ENCODE measurements at places on chromosomes 6 and 20.

DNA sequence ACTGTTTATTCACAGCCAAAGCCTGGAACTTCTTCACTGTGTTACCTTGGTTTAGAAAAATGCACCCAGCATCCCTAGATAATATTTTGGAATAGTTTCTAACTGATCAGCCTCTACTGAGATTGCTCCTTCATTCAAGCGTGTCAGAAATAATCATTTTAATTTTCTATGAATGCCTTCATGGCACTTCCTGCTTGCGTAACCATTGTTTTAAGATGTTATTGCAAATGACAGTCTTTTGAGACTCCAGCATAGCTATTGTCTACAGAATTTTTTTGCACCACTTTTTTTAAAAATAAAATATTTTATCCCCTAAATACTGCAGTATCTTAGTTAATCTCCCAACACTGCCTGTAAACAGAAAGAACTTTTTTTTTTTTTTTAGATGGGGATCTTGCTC lies 213.1 kb downstream of the PHACTR1 start:
- DNase-seq = no peak

DNA sequence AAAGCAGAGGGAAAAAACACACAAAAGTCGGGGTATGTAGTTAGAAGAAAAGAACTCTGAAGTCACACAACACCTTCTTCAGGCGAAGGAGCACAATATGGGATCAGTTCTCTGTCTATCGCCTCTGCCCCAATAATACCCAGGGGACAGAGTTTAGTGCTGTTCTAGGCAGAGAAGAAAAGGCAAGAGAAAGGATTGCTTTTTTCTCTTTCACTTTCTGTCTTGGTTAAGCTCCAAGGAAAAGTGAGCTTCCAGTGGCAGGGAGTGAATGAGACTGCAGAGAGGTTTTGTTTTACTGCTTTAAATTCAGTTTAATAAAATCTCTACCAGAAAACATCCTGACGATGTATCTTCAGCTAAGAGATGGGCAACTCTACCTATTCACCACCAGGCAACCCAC lies 86.6 kb upstream of the STXBP5 start:
- DNase-seq = no peak

- no peak for DNase-seq
Observed at GRCh38 chr6:38644951-38645350, 5.2 kb upstream of the BTBD9 start.

DNA sequence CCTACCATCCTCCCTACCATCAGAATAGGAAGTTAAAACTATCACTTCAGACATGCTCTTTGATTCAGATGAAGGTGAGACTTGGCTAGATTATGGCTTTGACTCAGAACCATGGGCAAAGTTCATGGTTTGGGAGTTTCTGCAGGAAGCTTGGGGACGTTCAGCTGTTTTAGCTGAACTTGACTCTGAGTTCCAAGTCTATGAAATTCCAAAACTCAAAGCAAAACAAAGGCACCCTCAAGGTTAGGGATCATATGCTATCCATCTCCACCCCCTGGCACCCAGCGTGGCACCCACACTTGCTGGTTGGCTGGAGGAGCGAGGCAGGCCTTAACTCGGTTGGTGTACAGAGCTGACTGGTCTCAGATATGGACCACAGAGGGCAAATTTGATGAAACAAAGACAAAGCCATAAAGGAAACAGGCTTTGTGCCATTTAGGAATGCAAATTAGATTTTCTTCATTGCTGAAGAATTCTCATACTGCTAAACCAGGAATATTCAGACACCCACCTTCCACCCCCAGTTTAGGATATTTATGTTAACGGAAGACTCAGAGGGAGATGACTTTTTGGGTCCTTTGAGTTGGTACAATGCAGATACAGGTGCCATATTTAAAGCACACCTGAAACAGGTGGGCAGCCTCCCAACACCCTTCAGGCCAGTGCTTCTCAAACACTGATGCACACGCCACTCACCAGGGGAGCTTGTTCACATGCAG lies 88.4 kb upstream of the SLC22A16 start:
- no peak for DNase-seq

DNA sequence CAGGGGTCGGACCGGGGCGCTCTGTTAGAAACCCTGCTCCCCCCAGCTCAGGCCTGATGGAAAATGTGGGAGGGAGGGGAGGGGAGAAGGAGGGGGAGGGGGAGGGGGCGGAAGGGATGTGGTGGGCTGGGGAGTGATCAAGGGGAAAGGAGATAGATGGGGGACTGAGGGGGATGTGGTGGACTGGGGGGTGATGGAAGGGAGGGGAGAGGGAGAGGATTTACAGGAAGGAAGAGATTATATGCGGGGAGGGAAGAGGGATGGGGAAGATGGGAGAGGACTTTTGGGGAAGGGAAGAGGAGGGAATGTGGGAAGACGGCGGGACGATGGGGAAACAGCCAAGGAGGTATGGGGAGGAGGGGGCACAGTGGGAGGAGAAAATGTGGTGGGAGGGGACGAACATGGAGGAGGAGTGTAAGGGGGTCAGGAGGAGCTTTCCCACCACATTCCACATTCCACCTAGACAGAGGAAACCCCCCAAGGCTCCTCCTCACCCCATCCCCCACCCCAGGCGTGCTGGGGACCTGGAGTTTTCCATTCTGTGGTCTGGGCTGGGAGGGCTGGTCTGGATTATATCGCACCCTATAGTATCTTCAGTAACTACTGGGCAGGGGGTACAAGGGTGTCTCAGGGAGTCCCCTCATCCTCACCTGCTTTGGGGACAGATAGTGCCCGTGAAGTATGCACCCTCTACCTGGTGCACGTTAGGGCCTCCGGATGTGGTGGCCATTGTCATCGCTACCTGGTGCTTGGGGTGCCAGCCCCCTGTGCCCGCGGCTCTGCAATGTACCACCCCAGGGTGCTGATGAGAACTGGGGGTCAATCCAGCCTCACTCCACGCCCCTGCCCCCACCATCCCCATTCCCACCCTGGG lies 578 bp upstream of the PTGIS start:
- DNase-seq = peak; percentile 16

- no peak for DNase-seq
Observed at GRCh38 chr20:50270034-50270395, 79.4 kb downstream of the CEBPB start.

- no peak for DNase-seq
Observed at GRCh38 chr20:1414982-1415381, 22.1 kb upstream of the FKBP1A start.

- no peak for DNase-seq
Observed at GRCh38 chr6:132348231-132348630, 53.0 kb downstream of the MOXD1 start.

DNA sequence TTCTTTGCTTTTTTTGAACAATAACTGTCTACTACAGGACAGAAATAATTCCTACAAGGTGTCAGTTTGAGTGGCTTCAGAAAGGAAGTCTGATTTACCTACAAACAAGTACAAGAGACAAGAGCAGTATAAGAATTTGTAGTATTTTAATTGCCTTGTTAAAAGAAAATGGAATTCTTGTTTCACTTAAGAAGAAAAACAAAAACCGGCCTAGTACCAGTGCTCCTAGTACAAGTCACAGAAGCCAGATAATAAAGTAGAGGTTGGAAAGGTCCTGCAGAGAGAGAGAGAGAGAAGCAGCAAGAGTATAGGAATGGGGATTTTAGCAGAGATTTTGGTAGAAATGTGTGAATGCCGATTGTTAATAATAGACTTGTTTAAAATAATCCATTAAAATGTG lies 6.4 kb downstream of the TAB2 start:
- DNase-seq = no peak

DNA sequence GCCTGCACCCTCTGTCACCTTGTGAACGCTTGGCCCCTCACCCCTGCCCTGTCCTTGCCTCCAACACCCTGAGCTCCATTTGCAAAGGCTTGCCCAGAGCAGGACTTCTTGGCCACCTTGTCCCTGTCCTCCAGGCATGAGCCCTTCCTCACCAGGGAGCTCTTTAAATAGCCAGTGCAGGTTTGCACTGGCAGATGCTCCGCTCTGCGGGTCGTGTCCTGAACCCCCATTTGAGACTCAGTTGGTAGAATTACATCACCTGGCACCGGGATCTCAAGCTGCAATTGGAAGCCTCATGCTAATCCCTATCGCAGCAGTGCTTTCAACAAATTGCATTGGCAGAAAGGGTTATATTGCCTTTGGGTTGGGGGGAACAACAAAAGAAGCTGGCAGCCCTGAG lies 85.9 kb downstream of the TRMT6 start:
- no peak for DNase-seq

GRCh38 chr6:52568320-52568719 lies 8.5 kb downstream of the TRAM2 start:
- no peak for DNase-seq

GRCh38 chr6:26003102-26003694 lies 40.6 kb downstream of the TRIM38 start:
- DNase-seq = peak; percentile 62

- no peak for DNase-seq
Observed at GRCh38 chr6:158611039-158611438, 33.5 kb downstream of the DYNLT1 start.

- peak; percentile 54 for DNase-seq
Observed at GRCh38 chr6:129370268-129370916, 339.6 kb downstream of the ARHGAP18 start.

- no peak for DNase-seq
Observed at GRCh38 chr6:121055572-121056163, 278.6 kb downstream of the TBC1D32 start.

DNA sequence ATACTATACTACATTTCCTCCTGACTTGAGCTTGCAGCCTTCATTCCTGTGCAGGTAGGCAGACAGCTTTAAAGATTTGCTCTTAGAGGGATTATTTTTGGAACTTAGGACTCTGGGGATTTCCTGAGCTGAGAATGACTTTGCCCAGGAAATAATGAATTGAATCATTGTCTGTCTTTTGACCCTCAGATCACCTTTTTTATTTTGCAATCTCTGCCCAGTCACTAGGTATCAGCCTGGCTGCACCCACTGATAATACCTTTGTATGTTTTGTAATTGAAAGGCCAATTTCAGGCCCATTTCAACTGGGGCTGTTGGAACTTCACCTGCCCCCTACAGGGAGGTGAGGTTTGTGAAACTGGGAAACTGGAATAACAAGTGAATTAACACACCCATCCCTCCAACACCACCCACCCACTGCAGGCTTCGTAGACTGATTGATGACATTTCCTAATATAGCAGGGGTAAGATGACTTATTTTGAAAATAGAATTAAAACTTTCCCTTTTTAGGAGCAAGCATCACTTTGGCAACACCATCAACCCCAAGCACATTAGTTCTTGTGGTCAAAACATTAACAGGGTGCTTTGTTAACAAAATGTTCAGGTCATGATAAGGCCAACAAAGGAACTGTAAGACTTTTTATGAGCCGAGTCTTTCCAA lies 157.1 kb upstream of the CENPW start:
- peak; percentile 17 for DNase-seq

GRCh38 chr6:155448668-155449449 lies 6.8 kb downstream of the NOX3 start:
- no peak for DNase-seq

DNA sequence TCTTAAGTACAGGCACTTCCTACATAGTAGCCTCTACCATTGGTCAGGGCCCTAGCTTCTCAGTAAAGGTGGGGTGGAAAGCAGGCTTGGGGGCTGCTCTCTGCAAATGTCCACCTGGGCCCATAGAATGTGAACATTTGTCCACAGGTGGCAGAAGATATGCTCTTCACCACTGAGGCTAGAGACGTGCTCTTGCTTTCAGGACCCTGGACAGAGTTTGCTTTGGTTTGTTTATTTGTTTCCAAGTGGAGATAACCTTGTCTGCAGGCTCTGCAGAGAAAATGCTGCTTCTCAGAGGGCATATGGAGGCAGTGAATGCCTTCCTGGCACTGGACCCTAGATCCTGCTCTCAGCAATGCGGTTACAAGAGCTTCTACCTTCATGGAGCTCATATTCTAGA lies 129.0 kb downstream of the F13A1 start:
- no peak for DNase-seq

- DNase-seq = no peak
Observed at GRCh38 chr6:63581355-63582013, 9.2 kb downstream of the LOC128125822 start.

DNA sequence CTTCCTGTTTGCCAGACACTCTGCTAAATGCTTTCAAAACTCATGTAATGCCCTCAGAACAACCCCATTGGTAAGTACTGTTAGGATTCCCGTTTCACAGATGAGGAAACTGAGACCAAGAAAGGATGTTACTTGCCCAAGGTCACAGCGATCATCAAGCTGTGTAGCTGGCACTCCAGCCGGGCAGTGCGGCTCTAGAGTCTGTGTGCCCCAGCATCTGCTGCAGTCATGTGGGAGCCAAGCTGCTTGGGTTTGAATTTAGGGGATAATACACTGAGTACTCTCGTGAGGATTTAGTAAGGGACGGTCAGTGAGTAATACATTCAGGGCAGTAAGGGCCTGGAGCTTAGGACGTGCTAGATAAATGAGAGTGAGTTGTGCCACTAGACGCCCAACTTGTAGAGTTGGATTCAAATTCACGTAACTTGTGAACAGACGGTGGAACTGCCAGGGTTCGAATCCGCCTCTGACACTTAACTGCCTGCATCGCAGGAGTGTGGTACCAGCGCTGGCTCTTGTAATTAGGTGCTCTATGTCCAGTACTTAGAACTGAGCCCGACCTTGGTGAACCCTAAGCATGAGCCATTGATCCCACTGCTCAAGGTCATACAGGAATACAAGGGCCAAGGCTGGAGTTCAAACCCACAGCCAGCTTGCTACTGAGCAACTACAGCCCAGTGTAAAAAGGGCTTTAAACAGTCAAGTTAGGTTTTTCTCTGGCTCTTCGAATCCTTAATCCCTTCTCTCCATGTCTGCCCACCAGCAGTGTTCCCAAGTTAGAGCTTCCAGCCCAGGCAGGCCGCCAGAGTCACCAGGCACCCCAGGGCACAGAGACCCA lies 70.2 kb downstream of the EYA2 start:
- DNase-seq = no peak

DNA sequence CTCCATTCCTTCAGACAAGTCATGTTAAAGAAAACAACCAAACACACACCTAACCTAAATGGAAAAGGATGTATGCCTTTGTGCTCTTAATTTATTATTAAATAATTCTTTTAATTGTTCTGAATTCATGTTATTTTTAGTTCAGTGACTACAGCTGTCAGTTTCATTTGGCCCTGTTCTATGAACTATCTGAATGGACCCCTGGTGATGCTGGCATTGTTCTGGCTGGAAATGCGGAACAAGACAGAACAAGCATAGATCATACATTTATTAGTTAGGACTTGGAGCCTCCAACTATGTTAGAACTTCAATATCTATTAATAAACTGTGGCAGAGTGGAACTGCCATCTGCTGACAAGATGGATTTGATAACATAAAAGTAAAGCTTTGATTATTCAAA lies 5.7 kb downstream of the MAP3K7 start:
- DNase-seq = no peak

- no peak for DNase-seq
Observed at GRCh38 chr6:154170106-154170505, 131.1 kb downstream of the OPRM1 start.

- no peak for DNase-seq
Observed at GRCh38 chr6:110542311-110543024, 66.1 kb upstream of the SLC22A16 start.

- DNase-seq = no peak
Observed at GRCh38 chr20:35240083-35240810, 13.8 kb downstream of the MMP24 start.

- no peak for DNase-seq
Observed at GRCh38 chr6:150099953-150100352, 31.0 kb upstream of the ULBP3 start.

All from activated T-cell treated with anti-CD3 and anti-CD28 coated beads, Interleukin-2, amount 50 U/mL, for 48 hours (primary cell).